ENCODE measurements at places on chromosomes 4 and X.

GRCh38 chrX:40172401-40173142, 74.8 kb upstream of the BCOR start:
- no peak for DNase-seq

GRCh38 chrX:9357518-9358114, 107.2 kb upstream of the TBL1X start:
- no peak for DNase-seq

DNA sequence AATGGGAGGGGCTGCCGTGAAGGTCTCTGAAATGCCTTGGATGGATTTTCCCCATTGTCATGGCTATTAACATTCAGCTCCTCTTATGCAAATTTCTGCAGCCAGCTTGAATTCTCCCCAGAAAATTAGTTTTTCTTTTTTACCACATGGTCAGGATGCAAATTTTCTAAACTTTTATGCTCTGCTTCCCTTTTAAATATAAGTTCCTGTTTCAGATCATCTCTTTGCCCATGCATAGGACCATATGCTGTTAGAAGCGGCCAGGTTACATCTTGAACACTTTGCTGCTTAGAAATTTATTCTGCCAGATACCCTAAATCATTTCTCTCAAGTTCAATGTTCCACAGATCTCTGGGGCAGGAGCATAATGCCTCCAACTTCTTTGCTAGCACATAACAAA, 13.8 kb upstream of the CLDN34 start:
- DNase-seq: no peak

DNA sequence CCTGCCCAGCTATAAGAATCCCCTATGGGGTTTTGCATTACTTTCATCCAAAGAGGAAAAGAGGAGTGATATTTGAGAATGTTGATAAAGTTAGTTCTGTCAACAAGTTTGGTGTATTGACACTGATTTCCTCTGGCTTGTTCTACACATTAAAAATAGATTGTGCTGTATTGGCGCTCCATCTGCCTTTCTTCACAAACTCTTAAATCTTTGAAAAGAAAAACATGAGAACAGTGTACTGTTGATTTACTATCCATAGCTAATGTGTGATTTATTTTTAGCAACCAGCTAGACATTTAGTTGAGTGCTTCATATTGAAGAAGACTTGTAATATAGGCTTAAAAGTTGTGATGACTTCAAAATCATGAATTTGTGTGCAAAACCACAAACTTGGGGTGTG, 261.2 kb upstream of the ANKRD50 start:
- no peak for DNase-seq

DNA sequence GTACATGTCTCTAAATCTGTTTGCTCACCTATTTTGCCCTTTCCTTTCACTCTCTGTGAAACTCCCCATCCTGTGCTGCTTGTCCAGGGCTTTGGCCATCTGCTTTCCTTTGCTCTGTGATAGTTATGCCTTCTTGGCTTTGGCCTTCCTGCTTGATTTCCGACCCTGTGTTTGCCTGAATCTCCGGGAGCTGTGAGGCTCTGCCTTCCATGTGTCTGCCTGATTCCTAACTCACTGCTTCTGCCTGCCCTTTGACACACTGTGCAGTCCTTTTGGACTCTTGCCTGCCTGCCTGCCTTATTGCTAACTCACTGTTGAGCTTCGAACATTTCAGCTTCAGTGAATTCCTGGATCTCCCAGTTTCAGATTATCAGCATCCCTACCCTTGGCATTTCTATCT, 143.1 kb downstream of the C4orf33 start:
- DNase-seq: no peak

DNA sequence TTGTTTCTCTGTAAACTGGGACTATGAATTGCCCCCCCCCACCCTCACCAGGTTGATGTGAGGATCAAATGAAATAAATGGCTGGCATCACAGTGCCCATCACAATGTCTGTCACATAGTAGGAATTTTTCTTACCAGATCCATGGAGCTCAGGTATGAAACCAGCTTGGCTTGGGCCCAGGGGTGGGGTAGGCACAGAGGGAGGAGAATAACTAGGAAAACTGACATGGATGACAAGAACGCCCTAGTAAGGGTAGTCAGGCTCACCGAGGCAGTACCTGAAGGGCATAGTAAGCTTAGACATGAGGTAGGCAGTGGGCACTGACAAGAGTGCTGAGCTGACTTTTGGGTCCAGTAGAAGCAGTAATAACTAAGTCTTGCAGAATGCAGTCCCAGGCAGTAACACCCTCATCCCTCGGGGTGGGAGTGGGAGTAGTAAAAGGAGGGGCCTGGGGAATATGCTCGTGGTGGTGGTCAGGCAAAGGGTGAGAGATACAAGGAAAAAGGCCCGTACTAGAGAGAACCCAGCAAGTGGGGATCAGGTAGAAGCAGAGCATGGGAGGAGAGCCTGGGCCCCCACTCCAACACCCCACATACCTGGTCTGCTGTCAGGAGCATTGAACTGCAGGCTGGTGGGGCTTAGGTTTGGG, 155.9 kb upstream of the PJA1 start:
- DNase-seq: no peak

- no peak for DNase-seq
These were observed 297.5 kb upstream of the PABPC4L start for GRCh38 chr4:134499074-134499473.

GRCh38 chr4:1547856-1548826, 136.0 kb downstream of the FAM53A start:
- no peak for DNase-seq

- DNase-seq: no peak
These were observed 63.7 kb downstream of the MAML3 start for GRCh38 chr4:140090215-140090731.

- DNase-seq: no peak
These were observed 196.1 kb downstream of the ZNF330 start for GRCh38 chr4:141416677-141417363.

DNA sequence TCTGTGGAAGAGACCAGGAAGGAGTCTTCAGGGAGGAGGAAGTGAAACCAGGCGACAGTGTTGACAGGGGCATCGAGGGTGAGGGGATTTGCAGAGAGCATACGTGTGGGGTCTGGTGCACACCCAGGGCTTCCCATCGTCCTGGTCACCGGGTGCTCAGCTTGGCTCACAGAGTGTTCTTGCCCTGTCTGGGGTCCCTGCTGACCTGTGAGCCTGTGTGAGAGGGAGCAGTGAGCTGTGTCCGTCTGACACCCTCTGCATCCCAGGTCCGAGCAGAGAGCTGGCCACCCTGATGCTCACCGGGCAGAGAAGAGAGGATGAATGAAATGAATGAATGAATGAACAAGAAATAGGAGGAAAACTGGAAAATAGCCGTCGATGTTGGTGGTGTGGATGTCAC, 46.5 kb downstream of the CPZ start:
- no peak for DNase-seq

DNA sequence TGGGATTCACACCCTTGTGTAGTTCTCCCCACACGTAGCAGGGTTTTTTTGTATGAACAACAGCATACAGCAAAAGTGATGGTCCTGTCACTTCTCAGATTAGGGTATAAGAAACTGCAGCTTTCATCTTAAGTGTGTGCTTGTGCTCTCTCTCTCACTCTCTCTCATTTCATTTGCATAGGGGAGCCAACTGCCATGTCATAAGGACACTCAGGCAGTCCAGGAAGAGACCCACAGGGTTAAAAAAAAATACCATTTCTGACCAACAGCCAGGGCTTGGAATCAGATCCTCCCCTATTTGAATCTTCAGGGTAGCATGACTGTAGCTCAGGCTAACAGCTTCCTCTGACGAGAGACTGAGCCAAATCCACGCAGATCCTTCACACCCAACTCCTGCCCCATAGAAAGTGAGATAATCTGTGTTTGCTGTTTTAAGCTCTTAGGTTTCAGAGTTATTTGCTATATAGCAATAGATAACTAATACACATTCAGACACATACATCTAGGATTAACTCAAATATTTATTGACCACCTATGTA, 331.2 kb downstream of the PAPSS1 start:
- no peak for DNase-seq

DNA sequence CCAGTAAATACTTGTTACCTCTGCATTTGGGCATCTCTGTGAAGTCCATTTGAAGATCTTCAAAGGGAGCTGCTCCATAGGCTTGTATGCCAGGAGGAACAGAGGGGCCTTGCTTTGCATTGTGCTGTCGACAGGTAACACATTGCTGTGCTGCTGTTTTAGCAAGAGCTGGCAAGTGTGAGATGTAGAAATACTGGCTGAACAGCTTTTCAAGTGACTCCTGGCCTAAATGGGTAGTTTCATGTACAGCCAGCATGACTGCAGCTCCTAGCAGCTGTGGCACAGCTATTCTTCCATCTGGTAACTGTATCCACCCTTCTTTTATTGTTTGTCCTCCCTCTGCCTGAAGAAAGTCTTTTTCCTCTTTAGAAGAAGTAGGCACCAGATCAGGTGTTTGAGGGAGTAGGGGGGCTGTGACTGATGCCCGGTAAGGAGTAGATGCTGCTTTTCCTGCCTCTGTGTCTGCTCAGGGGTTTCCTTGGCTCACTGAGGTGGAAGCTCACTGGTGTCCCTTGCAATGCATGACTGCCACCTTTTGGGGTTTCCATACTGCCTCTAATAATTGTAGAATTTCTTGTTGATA, 965.3 kb downstream of the CCSER1 start:
- no peak for DNase-seq

GRCh38 chr4:84849051-84849640, 117.3 kb downstream of the WDFY3 start:
- no peak for DNase-seq

DNA sequence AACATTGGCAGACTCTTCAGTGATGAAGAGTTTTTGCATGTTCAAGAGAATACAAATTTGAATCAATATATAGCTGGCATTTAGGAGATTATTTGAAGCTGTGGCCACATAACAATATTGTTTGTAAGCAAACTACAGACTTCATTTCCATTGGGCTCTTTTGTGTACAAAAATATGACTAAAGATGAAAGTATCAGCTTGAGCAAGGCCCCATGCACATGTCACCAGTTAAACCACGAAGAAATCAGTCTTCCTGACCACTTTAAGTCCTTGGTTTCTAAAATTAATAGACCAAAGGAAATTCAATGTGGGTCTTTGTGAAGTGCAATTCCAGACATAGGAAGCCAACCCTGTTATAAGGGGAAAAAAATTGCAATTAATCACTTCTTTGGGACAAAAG, 1664.6 kb upstream of the ADGRL3 start:
- DNase-seq: no peak

DNA sequence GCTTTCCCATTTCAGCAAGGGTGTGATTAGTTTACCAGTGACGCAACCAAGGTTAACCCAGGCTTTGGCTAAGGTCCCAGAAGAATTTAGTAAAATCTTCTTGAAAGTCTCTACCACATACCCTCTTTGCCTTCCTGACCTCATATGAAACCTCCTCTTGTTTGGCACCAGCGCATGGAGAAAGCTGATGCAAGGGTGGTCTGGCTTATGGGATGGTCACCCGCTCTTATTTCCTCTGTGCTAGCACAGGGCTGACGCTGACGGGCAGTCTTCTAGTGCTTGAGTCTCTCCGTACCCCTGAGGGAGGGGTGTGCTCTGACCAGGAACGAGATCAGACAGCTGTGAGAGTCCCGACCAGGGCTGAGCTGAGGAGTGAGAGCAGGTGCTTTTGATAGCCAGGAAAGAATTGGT, 137.6 kb downstream of the TENM3 start:
- no peak for DNase-seq

DNA sequence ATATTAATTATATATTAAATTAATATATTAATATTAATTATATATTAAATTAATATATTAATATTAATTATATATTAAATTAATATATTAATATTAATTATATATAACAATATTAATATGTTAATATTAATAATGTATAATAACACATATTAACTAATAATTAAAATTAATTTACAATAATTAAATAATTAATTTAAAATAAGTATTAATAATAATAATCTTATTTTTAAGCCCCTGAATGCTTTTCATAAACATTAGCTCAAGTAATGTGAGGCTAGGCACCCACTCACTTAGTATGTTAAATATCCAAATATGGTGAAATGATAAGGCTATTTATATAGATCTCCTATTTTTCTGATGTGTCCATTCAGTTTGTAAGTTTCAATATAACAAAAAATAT, 26.9 kb downstream of the NKX6-1 start:
- no peak for DNase-seq

GRCh38 chrX:9282325-9282724, 182.5 kb upstream of the TBL1X start:
- no peak for DNase-seq

GRCh38 chr4:143443728-143444127, 69.8 kb upstream of the SMARCA5 start:
- DNase-seq: no peak

DNA sequence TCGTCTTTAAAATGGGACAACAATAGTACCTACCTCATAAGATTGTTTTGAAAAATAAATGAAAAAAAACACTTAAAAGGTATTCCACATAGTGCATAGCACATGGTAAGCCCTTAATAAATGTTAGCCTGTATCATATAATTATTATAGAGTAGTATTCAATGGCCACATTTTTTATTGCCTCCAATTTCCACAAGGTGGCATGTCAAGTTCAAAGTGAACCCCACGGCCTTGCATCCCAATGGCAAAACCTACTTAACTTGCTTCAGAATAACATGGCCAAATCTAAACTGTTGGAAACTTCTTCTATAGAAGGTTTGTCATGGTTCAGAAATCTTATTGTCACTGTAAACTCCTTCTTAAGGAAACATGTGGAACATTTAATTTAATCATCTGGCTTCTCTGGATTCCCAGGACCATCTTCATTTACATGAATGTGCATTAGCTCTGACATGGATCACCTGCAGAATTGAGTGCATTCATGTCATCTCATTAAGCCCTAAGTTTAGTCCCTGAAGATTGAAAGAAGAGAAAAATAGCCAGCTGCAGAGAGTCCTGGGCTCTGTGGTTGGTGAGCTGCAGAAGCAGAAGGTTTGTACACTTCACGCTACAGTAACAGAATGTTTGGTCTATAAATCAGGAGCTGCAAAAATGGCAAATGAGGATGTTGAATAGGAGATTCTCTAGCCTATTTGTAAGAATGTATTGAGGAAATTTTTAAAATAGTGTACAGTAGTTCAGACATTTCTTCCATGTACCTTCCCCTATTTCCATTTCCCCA, 61.0 kb downstream of the ANXA3 start:
- no peak for DNase-seq

DNA sequence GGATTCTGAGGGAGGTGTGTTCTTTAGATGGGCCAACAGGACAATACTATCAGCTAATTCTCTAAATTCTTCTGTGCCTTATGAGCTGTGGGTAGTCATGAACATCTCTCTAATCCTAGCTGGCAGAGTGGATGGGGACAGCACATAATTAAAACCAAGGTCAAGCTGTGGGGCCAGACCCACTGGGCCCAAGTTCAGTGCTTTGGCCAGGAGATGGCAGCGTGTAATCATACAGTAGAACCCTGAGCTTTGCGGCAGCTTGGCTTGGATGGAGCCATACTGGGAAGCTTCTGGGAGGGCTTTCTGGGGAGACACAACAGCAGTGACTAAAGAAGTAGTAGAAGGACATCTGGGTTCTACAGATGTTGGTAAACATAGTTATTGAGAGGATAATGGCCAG, 140.3 kb upstream of the CXCL13 start:
- peak; percentile 4 for DNase-seq

- DNase-seq: no peak
These were observed 2309.8 kb downstream of the PCDH7 start for GRCh38 chr4:33029976-33030375.

Measured in activated CD4-positive, alpha-beta T cell treated with anti-CD3 and anti-CD28 coated beads, Interleukin-2, amount 50 U/mL, for 24 hours (primary cell).